Common myeloid progenitor, CD34-positive (primary cell): ENCODE measurements at places on chromosomes 2 and 18.

DNA sequence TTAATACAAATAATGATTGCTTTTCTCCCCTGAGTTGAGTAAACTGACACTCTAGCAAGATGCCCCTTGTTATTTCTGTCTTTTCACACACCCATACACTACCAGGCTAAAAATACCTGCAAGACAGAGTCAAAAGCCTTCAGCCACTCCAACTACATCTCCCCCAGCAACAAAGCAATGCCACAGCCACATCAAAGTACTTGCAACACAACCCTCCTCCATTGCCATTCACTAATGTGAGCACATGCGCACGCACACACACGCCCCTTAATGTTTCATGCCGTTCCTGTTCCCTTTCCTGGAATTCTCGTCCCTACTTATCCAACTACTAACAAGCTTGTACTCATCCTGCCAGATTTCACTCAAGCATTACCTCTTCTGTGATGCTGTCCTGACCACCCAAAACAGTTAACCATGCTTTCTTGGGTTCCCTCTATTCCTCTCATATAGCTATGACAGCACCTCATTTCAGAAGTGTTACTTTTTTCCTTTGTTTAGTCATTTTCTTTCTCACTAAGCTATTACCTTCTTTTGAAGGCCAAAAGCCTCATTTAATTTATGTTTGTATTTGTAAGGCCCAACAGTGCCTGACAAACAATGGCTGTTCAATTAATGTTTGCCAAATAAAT, 29.6 kb downstream of the SLC25A12 start:
- no peak for DNase-seq

DNA sequence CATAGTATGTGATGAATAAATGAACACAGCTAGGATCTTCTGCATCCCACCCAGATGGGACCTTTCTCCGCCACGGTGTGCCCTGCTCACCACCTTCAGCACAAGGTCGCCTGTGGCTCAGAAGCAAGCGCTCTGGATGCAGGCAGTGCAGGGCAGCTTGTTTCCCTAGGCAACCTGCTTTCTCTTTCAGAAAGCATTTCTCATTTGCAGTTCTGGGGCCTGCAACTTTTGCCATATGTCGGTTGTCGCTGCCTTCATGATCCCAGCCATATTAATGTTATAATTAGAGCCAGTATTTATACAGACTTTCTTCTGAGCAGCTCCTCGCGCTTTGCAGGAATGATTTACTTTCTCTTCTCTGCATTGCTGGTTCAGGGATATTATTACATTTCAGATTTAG, 692.8 kb downstream of the RNF144A start:
- no peak for DNase-seq

DNA sequence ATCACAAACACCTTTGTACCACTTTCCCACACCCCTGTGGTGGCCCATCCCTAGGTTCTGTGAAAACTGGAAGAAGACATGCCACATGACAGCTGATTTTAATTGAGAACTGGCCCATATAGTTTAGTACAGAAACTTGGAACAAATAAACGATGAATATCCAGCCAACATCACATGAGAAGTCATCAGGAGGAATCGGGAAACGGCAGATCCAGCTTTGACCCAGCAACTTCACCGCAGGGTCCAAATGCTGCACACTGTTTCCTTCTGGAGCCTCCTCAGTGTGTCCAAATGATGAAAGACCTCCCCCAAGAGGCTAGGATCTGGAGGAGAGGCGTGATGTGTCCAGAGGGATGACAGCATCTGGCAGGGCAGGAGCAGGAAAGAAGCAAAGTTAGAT, 75.5 kb downstream of the COPS8 start:
- DNase-seq = no peak

- peak; percentile 89 for DNase-seq
Measured at GRCh38 chr2:162297925-162298552, 20.4 kb downstream of the IFIH1 start.

GRCh38 chr18:21703241-21703820, 1.2 kb downstream of the ABHD3 start:
- DNase-seq = no peak

GRCh38 chr18:28007841-28008240, 169.1 kb downstream of the CDH2 start:
- no peak for DNase-seq

DNA sequence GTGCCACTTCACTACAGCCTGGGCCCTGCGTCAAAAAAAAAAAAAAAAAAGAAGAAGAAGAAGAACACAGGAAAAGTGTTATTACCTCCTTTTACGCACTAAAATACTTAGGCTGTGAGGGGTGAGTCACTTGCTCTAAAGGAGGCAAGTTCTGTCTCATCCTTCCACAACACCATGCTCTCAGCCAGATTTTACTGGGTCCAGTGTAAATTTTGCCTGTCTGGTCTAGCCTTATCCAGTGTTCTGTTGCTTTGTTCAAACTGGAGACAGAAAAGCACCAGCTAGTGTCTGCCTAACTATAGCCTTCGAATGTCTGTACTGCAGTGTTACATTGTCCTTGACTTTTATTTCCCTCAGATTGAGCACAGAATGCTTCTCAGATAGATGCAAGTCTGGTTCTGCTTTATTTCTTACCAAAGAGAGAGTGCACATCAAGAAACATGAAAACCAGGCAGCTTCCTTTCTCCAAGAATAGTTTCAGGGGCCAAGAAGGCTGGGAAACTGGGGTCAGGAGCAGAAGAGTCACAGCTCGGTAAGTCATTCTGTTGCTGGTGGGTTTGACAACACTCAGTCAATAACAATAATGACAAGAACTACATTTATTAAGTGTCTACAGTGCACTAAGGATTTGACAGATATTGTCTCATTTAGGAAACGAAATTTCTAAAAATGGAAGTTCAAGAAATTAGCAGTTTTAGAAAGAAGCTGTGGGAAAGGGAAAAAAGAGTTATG, 3.1 kb upstream of the MSGN1 start:
- DNase-seq = no peak

DNA sequence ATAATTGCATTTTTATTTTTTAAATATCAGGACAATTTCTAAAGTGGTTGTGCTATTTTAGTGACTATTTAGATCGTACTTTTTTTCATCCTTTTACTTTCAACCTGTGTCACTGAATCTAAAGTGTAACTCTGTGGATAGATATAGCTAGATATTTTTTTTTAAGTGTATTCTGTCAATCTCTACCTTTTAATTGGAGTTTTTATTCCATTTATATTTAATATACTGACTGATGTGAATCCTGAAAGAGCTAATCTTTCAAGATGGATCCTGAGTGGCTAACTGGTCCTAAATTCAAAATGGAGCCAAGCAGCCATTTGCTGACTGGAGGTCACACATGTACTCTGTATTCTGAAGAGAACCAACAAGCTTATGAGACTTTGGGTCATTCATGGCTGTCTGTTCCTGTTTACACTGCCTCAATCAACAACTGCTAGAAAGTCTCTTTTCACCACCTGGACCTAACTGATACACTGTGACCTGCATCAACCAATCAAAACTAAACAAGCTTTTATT, 4.6 kb upstream of the PSMD14 start:
- no peak for DNase-seq

DNA sequence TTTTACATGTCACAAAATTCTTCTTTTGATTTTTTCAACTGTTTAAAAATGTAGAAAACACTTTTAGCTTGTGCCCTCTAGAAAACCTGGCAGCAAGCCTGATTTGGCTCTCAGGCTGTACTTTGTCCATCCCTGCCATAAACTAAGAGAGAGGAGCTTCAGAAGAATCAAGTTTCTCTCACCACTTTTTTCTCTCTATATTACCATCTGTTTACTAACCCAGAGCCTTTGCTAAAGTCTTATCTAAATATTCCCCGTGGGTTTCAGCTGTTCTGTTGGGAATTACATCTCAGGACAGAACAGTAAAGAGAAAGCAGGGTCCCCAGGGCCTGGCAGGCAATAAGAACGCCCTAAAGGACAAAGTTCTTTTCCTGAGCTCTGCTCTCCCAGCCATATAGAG, 409.1 kb upstream of the CRIM1 start:
- no peak for DNase-seq

- DNase-seq = no peak
Measured at GRCh38 chr2:96342085-96342484, 6.5 kb downstream of the NCAPH start.

GRCh38 chr2:207352978-207353671, 176.6 kb upstream of the CREB1 start:
- DNase-seq = peak; percentile 62

DNA sequence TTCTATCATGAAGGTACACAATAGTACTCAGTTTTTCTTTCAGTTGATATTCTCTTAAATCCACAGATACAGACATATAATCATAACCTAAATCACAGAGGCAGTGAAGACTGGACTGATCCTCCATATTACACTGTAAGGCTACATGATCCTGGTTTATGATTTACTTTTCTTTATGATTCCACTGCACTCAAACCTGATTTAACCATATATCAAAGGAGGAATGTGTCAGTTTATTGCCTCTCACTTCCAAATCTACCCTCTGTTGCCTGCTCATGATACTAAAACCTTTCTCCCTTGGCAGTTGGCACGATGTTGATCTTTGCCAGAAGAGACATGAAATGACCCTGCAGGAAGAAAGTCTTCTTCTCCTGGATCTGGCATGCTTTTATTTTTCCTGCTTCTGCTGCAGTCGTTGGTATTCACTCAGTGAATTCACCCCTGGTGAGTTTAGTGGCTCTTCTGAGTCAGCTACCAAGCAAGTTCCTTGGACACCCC, 426.4 kb downstream of the MBD2 start:
- DNase-seq = no peak
